ENCODE measurements at places on chromosomes 2 and 18.

DNA sequence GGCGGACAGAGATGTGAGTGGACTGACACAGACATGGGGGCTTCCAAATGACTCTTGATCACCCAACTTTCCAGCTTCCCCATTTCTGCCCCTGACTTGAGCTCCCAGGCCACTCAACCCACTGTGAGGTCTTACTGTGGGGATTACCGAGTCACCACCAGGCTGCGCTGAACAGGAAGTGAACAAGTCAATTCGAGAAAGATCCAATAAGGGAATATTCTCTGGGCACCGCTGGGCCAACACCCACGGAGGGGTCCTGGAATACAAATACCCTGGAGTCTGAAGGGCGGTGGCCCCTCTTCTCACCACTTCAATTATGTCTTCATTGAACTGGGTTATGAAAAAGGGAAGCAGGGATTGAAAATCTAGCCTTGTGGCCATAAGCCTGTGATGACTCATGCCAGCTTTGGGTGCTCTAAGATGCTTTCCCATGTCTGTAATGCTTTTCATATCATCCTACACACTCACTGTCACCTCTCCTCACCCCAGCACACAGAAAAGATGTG, 37.7 kb downstream of the BCL11A start:
- DNase-seq = peak; percentile 33

- peak; percentile 85 for DNase-seq
Observed at GRCh38 chr2:40244675-40245074, 207.2 kb downstream of the SLC8A1 start.

DNA sequence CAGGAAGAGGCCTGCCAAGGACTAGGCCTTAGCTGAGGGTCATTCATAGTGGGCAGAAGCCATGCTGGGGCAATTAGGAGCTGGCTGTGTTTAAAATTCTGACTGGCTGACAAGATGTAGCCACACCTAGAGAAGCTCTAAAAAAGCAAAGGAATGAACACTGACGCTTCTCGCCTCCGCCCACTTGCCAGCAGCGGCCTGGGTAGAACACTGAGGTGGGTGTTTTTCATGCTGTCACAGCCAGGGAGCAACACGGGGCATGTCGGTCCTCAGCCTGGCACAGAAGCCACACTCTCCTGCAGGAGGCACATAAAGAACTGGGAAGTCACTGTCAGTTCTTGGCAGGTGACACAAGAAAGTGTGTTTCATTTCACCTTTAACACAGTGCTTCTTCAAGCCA, 10.4 kb downstream of the CHST10 start:
- DNase-seq = no peak

DNA sequence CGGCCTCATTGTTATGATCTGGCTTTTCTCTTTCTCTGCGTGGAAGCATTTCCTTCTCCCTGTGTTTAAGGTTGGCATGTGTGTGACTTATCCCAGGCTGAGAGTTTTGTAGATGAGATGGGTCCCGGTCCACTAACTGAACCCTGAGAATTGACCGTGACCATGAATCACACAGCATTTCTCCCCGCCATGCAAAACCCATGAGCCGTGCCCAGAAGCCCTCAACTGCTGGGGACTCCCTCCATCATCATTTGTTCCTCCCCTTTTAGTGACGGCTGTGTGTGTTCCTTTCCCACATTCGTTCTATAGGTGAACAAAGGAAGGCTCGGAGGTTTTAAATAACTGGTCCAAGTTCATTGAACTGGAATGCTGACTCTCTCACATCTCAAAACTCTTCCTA, 30.1 kb upstream of the TXNDC2 start:
- DNase-seq = no peak

DNA sequence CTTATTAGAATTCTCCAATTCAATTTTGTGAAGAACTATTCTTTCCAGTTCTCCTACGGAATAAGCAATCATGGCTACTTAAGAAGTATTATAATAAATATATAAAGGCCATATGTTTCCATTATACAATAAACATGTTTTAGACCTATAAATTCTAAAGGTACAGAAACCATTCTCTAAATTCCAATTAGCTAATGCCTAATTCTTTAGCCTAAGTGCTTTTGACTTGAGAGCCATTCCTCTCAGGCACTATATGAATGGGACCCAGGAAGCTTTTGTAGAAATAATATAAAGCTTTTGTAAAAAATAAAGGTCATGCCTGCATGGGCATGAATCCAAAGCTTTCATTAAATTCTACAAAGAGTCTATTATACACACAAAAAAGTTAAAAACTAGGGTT, 161.0 kb upstream of the UNC80 start:
- DNase-seq = no peak

- peak; percentile 40 for DNase-seq
Observed at GRCh38 chr2:163753726-163754125, 17.9 kb upstream of the FIGN start.

GRCh38 chr2:231951452-231952035, 10.0 kb upstream of the DIS3L2 start:
- no peak for DNase-seq

- DNase-seq = no peak
Observed at GRCh38 chr2:237987268-237987667, 20.5 kb downstream of the UBE2F start.
